CD8-positive, alpha-beta T cell (primary cell): ENCODE measurements at places on chromosomes 2 and 18.

GRCh38 chr2:135650721-135651120 lies 90.9 kb upstream of the UBXN4 start:
- no peak for DNase-seq

DNA sequence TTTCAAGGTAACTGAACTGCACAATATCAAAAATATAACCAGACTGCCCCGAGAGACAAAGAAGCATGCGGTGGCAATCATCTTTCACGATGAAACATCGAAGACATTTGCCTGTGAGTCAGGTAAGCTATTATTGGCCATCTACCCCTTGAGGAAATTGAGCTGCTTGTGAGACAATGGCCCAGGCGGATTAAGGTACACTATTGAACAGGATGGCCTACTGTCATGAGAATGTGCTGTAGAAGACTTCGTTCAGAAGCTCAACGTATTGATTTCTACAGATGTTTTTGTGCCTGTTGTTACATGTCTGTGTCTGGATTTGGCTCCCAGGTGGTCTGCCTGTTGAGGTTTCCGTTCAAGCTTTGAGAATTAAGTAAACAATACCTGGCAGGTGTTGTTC lies 198.7 kb downstream of the DOK6 start:
- no peak for DNase-seq

DNA sequence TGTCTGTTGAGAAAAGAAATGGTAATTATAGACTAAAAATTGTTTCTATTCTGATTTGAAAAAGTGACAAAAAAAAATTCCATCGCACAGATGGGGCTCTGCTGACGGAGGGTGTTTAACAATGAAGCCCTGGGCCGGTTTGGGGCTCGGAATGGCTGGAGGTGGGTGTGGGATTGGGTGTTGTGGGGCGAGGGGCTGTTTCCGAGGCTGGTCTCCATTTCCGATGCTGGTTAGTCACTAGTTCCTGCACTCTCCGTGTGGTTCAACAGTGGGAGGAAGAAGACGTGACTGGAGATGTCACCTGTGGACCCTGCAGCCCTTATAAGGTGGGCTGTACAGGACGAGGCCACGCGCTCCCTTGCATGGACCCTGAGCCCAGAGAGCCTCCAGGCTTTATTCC lies 143.2 kb downstream of the KLHL29 start:
- DNase-seq: no peak

DNA sequence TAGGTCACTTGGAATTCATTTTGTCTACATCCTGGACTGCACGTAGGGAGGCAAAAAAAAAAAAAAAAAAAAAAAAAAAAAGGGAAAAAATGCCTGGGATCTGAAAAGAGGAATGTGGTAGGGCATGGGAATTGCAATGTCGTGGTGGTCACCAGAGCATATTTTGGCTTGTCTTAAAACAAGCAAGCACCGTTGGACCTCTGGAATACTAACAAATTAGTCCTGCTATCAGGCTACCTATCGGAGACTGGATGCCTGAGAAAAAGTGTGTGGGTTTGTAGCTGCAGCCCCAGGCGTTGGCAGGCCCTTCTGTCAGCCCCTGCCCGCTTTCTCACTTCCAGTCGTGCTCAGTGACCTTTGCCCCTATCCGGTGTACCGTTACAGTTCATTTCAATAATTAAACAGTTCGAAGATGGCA lies 588.5 kb upstream of the ZEB2 start:
- no peak for DNase-seq

DNA sequence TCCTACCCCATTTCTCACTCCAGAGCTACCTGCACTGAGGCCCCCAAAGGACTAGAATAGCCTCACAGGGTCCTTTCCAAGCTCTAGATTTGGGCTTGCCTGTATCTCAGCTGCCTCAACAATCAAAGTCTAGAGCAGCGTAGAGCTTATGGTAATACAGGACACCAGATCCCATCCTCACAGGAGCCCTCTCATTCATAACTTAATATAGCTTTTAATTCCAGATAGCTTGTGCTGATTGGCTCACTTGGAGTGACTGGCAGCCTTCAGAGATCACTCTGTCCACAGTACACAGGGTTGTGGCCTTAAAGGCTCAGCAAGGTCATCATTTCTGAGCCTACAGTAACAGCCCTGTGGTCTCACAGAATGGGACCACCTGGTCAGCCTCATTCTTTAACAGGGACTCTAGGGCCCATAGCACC lies 51.4 kb downstream of the ZFP36L2 start:
- no peak for DNase-seq

DNA sequence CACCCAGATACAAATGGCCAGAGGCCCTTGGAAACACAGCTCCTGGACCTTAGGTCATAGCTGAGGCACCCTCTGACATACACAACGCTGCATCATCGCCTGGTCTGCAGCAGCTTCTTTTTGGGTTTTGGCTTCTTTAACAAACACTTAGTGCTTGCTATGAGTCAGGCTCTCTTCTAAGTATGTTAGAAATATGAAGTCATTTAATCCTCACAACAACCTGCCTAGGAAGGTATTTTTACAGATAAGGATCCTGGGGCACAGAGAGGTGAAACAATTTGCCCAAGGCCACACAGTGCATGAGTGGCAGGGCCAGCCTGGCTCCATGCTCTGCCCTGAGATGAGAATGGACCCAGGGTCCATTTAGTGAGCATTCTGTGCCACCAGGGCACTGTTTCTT lies 96.6 kb downstream of the TMEM17 start:
- DNase-seq: no peak

DNA sequence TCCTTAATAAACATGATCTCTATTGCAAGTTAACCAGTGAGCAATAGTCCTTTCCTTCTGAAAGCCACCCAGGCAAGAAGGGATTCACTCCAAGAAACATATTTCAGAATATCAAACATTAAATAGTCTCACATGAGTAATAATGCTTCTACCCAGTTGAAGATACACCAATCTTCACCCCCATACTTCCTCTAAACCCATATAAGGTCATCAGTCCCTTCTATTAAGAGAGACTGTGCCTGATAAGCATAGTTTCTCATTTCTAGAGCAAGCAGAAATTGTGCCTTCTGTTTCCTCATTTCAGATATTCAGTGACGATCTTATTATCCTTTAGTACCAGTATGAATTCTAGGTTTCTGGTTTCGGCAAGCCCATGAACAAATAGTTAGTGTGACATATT lies 64.6 kb downstream of the DSEL start:
- no peak for DNase-seq

GRCh38 chr18:70216788-70217187 lies 11.3 kb upstream of the RTTN start:
- no peak for DNase-seq

GRCh38 chr2:238912916-238913875 lies 65.3 kb downstream of the TWIST2 start:
- DNase-seq: no peak

DNA sequence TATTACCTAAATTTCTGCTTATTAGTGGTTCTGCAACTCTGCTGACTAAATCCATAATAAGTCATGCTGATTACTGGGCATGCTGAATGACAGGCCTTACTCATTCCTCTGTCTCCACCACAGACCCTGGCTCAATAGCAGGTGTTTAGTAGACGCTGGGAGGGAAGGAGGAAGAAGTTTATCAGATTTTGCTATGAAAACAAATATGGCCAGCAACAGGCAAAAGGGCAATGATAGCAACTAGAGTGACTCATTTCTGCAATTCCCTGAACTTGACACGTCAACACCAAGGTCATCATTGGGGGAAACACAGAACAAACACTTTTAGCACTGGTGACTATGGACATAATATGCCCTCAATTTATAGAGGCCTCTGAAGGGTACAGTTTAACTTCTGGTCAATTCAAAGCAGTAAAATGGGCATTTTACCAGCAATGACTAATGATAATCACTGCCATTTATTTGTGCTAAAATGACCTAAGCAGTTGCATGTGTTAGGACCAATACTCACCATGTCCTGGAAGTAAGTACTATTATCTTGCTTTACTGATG lies 35.2 kb downstream of the TMEM163 start:
- no peak for DNase-seq

DNA sequence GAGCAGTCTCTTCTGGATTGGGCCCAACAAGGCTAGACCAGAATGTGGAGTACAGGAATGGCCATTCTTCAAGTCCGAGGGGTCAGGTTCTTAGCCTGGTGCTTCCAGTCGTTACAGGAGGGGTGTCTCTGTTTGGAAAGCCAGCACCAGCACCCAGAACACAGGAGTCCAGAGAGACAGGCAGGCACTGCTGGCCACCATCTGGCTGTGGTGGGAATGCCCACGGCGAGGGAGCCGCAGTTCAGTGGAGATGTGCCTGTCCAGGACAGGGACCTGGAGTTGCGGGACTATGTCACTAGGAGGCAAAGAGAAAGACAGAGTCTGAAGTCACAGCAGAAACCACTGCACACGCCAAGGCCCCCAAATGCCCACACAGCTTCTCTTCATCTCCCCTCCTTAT lies 59.1 kb downstream of the TRABD2A start:
- DNase-seq: no peak

DNA sequence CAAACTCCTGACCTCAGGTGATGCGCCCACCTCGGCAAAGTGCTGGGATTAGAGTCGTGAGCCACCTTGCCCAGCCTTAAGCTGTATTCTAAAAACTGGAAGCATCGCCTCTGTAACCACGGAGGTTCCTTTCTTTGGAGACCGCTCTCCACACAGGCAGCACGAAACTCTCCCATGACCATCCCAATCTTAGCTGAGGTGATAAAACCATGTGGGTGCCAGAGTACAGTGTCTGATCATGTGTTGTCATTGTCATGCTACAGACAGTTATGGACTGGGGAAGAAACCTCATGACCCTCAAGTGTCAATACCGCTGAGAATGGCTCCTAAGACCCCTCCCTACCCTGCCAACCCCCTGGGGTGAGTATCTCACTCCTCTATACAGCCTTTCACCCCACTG lies 41.4 kb upstream of the EPG5 start:
- no peak for DNase-seq
